Chondrocyte (in vitro differentiated cells): ENCODE measurements at places on chromosomes 5 and 9.

- DNase-seq: no peak
These were observed 162.7 kb upstream of the LHFPL2 start for GRCh38 chr5:78811121-78811817.

- DNase-seq: no peak
These were observed 89.4 kb downstream of the MACROH2A1 start for GRCh38 chr5:135309391-135310327.

GRCh38 chr9:13841746-13842462, 472.0 kb downstream of the NFIB start:
- no peak for DNase-seq

DNA sequence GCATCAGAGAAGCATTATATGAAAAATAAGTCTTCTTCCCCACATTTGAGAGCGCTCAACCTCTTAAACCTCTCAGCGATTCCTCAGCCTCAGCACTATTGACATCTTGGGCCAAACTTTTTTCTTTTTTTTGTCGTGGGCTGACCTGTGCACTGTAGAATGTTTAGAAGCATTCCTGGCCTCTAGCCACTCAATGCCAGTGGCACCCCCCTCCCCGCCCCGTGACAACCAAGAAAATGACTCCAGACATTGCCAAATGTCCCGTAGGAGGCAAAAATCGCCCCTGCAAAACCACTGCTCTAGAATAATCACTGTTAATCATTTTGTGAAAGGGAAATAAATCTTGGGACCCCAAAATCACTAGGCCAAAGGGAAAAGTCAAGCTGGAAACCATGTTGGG, 129.1 kb upstream of the BOD1 start:
- DNase-seq: no peak

DNA sequence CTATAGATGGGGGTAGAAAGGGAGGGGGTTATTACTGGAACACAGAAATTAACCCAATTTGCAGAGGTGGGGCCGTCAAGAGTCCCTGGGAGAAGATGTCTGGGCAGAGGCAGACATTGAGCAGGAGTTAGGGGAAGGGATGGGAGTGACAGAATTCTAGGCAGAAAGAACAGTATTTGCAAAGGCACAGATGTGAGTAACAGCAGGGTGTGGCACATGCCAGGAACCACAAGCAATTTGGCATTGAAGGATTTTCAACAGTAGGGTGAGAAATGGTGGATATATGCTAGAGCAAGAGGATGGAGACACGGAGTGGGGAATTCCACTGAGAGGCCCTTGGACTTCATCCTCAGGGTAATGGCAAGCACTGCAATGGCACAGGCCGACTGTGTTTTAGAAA, 71.6 kb upstream of the FRRS1L start:
- DNase-seq: no peak
